Right renal cortex interstitium (tissue), 3 donors: ENCODE measurements at places on chromosomes 4 and X. TPM values are rescaled to one million over a fixed set of nuclear protein-coding genes. Genes with fewer than 3 reads are reported as not detected.

The PHOX2B gene
- polyA plus RNA-seq, result 0.10 TPM

The USP51 gene
- polyA plus RNA-seq, result 12.1 TPM

The SUV39H1 gene
- polyA plus RNA-seq, result 6.5 TPM

The TGIF2LX gene
- not detected for polyA plus RNA-seq

The DCAF8L2 gene
- not detected for polyA plus RNA-seq

The SLC6A14 gene
- 0.10 TPM for polyA plus RNA-seq

The MSANTD1 gene
- polyA plus RNA-seq, result 0.29 TPM

The ZCCHC12 gene
- 1.4 TPM for polyA plus RNA-seq

The TCEAL7 gene
- 36.7 TPM for polyA plus RNA-seq

The TMPRSS11D gene
- 0.08 TPM for polyA plus RNA-seq

- no peak for DNase-seq
These were observed 59.6 kb upstream of the DHX15 start for GRCh38 chr4:24643774-24644520.

- DNase-seq, result no peak
These were observed 50.9 kb downstream of the PRKG2 start for GRCh38 chr4:81164126-81164525.

DNA sequence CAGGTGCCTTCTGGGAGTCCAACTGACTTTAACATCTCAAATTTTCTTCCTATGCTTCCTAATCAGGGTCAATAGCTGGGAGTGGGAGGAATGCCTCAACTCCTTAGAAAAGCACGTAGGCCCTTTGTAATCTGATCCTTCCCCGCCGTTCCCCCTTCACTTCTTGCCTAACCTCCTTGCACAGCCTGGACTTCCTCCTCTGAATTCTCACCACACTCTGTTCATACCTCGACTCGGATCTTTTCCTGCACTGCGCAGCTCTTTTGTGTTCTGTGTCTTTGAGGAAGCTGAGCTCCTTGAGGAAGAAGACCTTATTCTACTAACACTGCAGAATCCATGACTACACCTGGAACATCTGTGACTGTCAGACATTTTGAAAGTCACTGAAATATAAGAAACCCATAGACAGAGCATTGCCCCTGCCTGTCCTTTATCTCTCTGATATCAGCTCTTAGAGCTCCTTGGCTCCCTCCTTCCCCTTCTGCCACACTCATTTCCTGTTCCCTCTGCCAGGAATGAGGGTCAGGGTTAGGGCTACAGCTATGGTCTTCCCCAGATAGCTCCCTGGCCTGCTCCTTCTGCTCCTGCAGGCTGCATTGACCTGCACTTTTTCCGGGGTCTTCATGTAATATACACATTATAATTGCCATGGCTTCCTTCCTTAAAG is 140.2 kb upstream of the LDB2 start:
- no peak for DNase-seq

DNA sequence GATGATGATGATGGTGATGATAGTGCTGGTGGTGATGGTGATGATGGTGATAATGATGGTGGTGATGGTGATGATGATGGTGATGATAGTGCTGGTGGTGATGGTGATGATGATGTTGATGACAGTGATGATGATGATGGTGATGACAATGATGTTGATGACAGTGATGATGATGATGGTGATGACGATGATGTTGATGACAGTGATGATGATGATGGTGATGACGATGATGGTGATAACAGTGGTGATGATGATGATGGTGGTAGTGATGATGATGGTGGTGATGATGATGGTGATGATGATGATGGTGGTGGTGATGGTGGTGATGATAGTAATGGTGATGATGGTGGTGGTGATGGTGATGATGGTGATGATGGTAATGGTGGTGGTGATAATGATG is 80.1 kb upstream of the MXRA5 start:
- no peak for DNase-seq

DNA sequence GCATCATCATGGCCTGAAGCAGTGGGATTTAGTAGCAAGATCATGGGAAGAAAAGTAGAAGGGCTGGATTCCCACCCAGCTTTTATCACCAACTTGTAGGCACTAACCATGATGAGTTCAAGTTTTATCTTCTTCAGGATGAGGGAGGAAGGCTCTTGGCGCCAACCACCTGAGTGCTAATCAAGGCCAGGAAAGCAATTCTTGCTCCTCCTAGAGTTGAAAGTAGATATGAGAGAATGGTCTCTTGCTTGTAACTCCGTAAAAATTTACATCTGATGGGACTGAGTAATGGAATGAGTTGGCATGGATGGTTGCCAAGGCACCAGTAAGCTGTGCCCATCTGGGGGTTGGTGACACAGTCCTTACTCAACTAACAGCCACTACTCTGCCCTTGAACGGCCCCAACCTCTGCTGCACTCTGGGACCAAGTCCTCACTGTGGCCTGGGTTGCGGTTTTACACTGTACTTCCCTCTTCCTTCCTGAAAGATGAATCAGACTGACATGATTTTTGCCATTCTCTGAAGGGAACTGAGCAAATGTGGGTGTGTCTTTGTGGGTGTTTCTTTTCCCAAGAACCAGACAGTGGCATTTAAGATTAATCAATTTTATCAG is 39.4 kb upstream of the NDP start:
- DNase-seq, result no peak

DNA sequence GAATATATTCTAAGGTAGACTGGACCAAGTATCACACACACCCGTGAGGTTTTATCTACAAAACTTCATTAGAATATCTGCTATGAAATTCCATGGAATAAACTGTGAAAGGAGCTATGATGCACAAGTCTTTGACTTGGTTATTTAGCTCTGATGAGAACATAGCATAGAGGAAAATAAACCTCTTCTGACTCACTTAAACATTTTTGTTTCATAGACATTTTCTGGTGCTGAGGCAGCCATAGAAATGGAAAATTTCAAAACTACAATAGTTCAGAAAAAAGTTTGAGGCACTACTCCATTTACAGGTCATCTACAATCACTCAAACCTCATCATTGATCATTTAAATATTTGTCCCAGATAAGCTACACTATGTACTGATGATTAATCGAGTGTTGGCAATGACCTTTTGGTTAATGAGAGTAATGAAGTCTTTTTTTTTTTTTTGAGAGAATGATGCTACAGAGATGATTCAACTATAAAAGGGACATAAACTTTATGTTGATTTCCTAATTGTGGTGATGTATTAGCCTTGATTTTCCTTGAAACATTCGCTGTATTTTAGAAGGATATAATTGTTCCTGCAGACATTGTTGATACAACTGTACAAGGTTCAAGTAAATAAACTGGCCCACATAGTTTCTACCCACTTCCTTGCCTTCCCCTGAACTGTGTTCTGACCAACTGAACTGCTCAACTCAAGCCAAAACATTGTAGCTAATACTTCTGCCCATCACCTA is 77.5 kb downstream of the AREG start:
- DNase-seq, result no peak

DNA sequence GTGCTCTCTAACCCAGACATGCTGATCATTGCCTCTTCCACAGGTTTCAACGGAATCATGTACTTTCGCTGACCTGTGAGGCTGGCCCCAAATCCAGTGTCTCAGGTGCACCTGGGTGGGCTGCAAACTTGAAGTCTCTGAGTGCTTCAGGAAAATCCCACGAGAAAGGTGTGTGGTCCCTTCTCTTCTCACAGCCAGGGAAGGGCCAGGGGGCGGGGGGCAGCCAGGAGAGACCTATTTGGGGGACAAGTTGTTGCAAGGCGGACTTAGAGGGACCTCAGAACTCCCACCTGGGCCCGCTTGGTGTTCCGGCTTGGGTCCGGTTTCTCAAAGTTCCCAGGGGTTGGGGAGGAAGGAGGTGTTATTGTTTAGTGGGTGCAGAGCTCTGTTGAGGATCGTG is 80.0 kb downstream of the HMX1 start:
- DNase-seq, result no peak
